ENCODE measurements at places on chromosomes 16 and 17.

- DNase-seq, result no peak
These were observed 14.5 kb upstream of the TNRC6C start for GRCh38 chr17:77943971-77944370.

- DNase-seq, result peak; percentile 3
These were observed 3.2 kb upstream of the MRPL58 start for GRCh38 chr17:75009139-75009724.

GRCh38 chr17:41792845-41793783, 6.6 kb upstream of the JUP start:
- DNase-seq, result no peak

DNA sequence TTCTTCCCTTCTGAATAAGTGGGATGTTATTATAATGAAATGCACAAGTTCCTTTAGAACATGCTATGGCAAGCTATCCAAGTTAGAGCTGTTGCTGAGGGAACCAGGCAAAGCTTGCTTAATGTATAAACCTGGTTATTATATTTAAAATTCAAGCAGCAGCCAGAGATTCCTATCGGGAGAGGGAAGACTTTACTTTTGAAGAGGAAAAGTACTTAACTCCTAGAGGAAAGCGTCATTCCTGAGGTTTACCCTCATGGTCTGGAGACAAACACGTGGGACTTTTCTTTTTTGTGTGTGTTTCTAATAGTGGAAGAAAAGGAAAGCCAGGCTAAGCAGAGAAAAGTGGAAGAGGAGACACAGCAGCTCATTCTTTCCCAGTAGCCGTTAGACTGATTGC, 39.9 kb upstream of the MYH10 start:
- no peak for DNase-seq

DNA sequence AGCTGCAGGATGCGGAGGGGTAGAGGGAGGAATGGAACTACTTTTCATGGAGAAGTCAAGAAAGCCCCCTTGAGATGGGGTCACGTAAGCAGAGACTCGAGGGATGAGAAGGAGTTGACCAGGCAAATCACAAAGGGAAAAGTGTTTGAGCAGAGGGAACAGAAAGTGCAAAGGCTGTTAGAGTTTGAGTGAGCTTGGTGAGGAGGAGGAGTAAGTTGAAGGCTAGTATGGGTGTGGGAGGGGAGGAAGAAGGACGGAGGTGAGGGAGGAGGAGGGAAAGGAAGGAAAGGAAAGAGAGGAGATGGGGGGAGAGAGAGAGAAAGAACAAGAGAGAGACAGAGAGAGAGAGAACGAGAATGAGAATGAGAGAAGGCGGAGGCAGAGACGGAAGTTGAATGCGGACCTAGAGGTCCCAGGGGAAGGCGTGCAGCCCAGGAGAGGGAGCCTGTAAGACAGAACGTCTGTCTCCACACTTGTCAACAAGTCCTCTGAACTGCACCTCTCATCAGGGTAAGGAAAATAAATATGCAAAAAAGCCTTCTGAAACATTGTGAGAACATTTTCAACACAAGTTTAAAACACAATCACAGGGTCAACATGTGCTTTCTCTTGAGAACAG, 279.8 kb upstream of the EEF2KMT start:
- DNase-seq, result no peak

DNA sequence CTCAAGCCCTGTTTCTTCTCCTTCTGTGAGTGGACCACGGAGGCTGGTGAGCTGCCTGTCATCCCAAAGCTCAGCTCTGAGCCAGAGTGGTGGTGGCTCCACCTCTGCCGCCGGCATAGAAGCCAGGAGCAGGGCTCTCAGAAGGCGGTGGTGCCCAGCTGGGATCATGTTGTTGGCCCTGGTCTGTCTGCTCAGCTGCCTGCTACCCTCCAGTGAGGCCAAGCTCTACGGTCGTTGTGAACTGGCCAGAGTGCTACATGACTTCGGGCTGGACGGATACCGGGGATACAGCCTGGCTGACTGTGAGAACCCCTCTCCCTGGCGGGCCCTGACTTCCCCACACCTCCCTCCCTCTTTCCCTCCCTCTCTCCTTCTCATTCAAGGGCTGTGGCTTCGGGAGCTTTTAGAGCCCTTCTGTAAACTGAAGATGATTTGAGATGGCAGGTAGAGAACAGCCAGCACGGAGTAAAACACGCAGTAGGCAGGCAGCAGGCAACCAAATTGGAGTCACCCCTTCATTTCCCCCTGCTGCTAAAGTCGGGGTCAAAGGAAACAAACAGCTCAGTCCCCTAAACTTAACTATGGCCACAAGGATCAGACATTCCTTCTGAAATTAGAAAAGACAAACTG, 3.9 kb downstream of the SPACA3 start:
- no peak for DNase-seq

DNA sequence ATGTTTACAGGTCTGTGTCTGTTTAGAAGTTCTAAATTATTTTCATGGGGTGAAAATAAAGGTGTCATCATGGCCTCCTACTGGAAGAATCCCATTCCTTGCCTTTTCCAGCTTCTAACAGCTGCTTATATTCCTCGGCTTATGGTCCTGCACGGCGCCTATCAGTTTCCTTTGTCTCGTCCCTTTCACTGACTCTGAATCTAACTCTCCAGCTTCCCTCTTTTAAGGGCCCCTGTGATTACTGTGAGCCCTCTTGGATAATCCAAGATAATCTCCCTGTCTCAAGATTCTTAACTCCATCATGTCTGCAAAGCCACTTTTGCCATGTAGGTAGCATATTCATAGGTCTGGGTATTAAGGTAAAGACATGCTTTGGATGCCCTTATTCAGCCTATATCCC, 441.0 kb upstream of the ERCC4 start:
- DNase-seq, result no peak

DNA sequence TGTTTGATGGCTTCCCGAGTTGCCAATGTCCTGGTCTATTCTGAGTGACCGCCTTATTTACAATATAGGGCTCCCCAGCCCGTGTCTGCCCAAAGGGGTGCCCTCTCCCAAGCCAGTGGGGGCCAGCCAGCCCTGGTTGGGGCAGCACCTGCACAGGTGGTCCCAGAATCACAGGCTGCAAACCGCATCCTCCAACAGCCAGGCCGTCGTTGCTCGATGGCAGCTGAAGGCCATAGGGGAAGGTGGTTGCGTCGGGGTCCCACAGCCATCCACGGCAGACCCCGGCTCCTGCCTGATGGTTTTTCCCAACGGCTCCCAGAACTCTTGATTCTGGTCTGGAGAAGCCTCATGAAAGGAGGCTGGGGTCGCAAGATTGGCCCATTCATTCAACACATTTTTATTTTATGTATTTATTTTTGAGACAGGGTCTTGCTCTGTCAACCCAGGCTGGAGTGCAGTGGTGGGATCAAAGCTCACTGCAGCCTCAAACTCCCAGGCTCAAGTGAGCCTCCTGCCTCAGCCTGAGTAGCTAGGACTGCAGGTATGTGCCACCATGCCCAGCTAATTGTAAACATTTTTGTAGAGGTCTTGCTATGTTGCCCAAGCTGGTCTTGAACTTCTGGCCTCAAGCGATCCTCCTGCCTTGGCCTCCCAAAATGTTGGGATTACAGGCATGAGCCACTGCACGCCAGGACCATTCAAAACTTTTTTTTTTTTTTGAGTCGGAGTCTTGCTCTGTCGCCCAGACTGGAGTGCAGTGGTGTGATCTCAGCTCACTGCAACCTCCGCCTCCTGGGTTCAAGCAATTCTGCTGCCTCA, 79.0 kb upstream of the TOB1 start:
- DNase-seq, result no peak

Measured in NCI-H1417 (cell line).